ENCODE measurements at places on chromosomes 3 and 15.
A peak's percentile ranks its signal among the peaks of the same experiment; 100 is the strongest.

GRCh38 chr15:84734794-84735479, 13.5 kb upstream of the ZNF592 start:
- DNase-seq, result peak; percentile 27

- DNase-seq, result no peak
Observed at GRCh38 chr15:29621616-29622015, 200.7 kb downstream of the TJP1 start.

GRCh38 chr3:69119138-69119537, 3.3 kb downstream of the LMOD3 start:
- DNase-seq, result no peak

GRCh38 chr15:64112073-64112772, 16.4 kb downstream of the SNX1 start:
- DNase-seq, result no peak

DNA sequence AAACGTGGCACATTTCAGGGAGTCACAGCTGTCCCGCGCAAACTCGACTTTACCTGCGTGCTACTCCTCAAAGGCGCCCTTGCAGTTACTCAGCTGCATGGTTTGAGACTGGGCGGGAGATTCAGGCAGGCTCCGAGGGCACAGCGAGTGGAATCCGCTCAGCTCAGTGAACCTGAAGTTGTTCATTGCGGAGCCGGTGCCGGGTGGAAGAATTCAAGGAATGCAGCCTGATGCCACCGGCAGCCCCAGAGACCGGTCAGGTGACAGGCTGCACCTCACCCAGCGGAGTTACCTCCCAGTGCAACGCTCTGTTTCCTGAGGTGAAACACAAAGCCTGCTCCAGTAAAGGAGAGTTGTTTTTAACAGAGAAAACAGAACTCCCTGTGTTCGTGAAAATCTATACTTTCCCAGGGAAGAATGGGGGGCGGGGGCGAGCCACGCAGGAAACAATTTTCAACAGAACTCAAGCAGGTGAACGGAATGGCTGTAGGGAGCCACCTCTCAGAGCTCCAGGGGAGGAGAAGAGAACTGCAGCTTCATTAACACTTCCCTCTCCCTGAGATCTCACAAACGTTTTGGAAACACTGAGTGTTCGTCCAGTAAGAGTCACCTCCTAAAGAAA, 3.8 kb downstream of the VEPH1 start:
- no peak for DNase-seq

- no peak for DNase-seq
Observed at GRCh38 chr15:78617076-78617475, 3.7 kb downstream of the CHRNA3 start.

DNA sequence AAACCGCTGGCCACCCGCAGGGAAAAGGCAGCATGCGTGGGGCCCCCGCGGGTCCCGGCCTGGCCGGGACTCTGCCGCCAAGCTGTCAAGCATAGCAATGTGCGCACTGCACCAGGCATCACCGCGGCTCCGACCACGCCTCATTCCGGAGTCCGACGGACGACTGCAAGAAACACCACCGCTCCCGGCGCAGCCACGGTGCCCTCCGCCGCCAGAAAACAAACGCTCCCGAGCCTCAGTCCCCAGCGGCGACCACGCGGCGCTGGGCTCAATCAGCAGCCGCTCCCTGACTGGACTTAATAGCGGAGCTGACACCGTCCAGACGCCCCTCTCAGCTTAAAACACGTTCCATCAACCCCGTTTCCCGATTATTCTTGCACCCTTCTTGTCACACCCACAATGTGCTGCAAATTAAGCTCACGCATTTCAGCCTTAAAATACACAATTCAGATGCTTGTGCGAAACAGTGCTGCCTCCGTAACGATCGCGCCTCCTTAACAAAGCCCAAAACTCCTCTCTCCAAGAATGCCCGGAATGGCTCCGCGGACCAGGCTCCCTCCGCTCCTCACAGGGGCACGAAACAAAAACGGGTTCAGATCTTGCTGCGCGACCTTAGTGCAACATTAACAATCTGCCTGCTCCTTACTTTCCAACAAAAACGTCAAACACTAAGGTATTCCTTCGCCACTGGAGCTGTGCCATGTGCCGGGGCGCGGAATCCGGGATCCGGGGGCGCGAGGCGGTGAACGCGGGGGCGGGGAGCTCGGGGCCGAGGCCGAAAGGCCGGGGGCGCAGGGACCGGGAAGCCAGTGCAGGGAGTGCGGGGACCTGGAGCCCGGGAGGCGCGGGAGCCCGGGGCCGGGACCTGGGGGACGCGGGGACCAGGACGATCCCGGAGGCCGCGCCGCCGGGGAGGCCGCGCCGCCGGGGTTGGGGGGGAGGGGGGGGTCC, 655 bp downstream of the CYFIP1 start:
- DNase-seq, result peak; percentile 40

DNA sequence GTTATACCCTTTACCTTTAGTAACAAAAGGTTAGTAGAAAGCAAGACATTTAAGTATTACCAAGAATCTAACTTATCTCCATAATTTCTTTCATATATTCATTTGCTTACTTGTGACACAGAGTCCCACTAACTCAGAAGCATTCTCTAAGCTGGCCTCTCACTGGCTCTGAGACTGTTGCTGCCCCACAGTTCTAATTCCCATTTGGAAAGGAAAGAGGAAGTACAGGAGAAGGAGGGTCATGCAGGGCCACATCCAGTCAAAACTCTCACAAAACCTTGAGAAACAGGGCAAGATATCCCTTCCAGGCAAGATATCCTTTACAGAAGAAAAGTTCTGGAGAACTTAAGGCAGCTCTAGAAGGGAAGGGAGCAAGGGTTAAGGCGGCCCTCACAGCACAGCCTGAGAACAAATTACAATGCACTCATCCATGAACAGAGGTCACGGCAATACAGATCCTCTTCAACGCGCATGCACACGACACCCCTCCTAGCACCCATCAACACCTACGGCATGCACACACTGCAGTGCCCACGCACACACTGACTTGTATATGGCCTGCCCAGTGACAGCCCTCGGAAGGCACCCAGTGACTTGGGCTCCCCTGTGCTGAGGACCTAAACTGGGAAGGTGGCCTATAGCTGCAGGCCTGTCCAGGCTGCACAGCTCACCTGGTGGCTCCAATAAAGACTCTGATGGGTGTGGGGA, 13.0 kb upstream of the MYO5C start:
- no peak for DNase-seq

GRCh38 chr15:45197512-45197911, 9.7 kb upstream of the SHF start:
- DNase-seq, result no peak

GRCh38 chr3:294096-294495, 97.5 kb downstream of the CHL1 start:
- DNase-seq, result no peak

GRCh38 chr3:158506456-158506855, 64.5 kb upstream of the MLF1 start:
- no peak for DNase-seq

DNA sequence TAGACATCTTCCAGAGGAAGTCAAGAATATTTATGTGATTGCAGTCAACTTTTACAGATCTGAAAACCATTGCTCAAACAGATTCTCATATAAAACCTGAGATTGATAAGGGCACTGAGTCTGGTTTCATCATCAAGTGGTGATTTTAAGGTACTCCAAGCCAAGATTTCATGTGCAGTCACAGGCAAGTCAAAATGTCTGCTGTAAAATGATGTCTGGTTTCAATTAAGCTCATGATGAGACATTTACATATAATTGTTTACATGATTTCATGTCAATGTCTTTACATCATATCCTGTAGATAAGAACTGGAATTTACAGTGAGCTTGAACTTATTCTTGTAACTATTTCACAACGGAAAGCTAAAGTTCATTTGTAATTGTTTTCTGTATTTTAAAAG, 1215.5 kb downstream of the ROBO2 start:
- DNase-seq, result peak; percentile 59

DNA sequence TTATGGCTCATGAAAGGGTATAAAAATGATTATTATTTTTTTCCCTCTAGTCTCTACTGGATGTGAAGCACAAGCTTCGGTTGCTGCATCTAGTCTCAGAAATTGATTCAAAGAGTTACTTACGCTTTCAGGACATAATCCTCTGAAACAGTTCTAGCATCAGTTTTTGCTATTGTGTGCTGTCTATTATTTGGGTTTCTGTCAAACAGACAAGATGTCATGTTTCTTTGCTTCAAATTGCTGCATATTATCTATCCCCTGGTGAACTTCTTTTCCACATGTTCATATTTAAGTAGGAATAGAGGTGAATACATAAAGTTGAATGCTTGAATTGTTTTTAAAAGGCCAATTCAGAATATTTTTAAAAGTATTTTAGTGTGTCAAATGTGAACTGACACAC, 161.6 kb upstream of the GBE1 start:
- no peak for DNase-seq

DNA sequence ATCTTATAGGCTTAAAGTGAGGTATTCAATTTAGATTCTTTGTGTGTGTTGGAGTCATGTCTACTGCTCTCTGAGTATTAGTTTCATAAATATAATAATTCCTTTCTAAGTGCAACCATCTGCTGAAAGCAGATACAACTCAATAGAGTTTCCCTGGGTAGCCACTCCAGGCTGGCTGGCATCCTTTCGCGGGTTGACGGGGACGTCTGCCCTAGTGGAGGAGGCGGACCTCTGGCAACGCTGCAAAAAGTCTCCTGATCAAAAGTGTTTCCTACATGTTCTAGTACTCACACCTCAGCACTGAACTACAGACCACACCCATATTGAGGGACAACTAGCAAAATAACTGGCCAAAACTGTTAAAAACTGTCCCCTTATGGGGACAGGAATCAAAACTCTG, 2.5 kb downstream of the MOBP start:
- no peak for DNase-seq

- no peak for DNase-seq
Observed at GRCh38 chr15:29380466-29380865, 110.8 kb upstream of the NSMCE3 start.

DNA sequence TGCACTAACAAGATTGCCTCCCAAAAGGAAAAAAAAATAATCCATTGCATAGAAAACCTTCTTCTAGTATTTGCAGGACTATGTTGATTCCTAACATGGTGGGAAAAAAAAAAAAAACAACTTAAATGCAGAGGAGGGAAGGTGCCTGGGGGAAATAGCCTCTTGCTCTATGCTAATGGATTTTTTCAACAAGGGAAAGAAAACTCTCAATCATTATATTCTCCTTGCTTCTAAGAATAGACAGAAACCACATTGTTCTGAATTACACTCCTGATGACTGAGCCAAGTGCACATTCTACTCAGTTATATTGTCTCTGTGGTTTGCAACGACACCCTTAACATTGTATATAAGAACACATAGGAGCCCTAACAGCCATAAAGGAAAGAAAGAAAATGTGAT, 760.2 kb downstream of the NAALADL2 start:
- no peak for DNase-seq

- no peak for DNase-seq
Observed at GRCh38 chr15:94263341-94264273, 32.2 kb downstream of the MCTP2 start.

DNA sequence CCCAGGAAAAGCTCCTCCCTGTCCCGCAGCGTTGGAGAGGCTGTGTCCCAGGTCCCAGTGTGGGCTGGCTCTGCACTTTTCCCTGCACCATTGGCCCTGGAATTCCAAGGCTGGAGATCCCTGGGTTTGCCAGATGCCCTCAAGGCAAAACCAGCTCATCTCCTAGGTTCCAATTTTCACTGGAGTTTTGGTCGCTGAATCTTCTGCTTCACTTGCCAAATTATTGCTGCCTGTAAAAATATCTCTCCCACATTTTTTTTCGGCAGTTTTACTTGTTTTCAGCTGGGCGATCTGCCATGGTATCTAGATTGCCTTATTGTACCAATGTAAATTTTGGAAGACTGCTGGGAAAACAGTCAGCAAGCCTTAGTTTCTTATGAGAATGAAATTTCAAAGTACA, 150.9 kb upstream of the ATP10A start:
- DNase-seq, result no peak

DNA sequence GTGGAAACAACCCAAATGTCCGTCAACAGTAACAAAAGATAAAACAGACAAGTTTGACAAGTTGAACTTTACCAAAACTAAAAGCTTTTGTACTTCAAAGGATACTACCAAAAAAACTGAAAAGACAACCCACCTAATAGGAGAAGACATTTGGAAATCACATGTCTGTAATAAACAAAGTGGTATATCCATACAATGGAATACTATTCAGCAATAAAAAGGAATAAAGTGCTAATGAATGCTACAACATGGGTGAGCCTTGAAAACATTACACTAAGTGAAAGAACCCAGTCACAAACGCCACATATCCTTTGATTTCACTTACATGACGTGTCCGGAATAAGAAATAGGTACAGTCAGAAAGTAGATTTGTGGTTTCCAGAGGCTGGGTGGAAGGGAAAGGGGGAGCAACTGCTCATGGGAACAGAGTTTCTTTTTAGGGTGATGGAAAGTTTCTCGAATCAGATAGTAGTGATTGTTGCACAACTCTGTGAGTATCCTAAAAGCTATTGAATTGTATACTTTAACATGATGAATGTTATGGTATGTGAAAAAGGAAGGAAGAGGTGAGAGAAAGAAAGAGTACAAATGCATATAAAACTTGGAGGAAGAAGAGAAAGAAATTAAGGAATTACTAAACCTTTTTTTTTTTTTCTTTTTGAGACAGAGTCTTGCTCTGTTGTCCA, 72.7 kb upstream of the ABHD2 start:
- no peak for DNase-seq

DNA sequence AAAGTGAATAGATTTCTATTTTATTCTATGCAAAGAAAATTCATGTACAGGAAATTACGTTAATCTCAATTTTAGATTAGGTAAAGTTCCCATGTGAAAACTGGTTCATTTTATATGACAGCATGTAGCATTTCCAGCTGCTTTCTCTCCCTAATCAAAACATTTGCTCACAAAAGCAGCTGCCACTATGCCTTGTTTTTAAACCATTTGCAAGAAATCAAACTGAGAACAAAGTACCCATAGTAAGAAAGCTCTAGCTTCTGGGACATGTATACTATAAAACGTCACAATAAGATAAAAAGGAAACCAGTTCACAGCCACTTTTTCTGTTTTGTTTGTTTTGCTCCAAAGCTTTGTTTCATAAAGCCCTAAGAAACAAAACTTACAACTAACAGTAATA, 5.0 kb upstream of the CRYBG3 start:
- DNase-seq, result no peak

- no peak for DNase-seq
Observed at GRCh38 chr3:164460851-164461250, 617.4 kb downstream of the SI start.

- DNase-seq, result peak; percentile 8
Observed at GRCh38 chr3:161890147-161890625, 393.6 kb downstream of the OTOL1 start.

DNA sequence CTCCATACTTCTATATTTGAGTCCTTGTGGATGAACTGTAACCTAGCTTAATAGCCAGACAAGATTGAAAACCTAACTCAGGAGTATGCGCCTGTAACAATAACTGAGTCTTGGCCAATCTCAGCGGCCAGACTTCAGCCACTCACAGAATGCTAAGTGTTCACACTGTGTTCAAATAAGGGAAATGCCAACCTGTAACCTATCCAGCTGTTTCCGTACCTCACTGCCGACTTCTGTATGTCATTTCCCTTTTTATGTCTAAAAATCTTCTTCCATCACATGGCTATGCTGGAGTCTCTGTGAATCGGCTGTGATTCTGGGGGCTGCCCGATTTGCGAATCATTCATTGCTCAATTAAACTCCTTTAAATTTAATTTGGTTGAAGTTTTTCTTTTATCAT, 169.2 kb downstream of the NFKBIZ start:
- no peak for DNase-seq

- no peak for DNase-seq
Observed at GRCh38 chr3:134161898-134162615, 88.6 kb downstream of the RYK start.

GRCh38 chr15:39075311-39075710, 505.6 kb upstream of the THBS1 start:
- no peak for DNase-seq

All from SK-N-DZ (cell line).